ENCODE measurements at places on chromosomes 7 and 10. TPM values are rescaled to one million over a fixed set of nuclear protein-coding genes. Genes with fewer than 3 reads are reported as not detected.

NPC1L1 gene
- 0.04 TPM for total RNA-seq

DNA sequence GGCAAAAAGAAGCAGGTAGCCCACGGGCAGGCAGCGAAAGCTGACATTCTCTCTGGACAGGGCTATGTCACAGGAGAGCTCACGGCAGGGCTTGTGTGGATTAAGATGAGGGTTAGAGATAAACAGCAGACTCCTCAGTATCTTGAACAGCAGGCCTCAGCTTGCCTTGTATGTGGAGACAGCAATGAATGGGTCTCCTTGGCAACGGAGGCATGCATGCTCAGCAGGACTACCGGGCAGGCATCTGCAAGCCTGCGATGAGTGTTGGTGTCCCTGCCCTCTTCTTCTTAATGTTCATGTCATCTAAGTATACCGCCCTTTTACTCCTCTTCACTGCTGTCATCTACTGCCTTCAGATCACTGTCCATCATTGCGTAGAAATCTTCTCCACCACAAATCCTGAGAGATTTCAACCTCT, 81.9 kb upstream of the C1GALT1 start:
- no peak for DNase-seq

ACSM6 gene
- total RNA-seq, result not detected

- no peak for DNase-seq
These were observed 39.7 kb downstream of the ZNF33A start for GRCh38 chr10:38050212-38050611.

RSPH10B gene
- total RNA-seq, result not detected

AKR1D1 gene
- total RNA-seq, result not detected

GRCh38 chr7:19369182-19369581, 224.0 kb upstream of the FERD3L start:
- no peak for DNase-seq

- peak; percentile 46 for DNase-seq
These were observed 51.5 kb downstream of the ANKMY2 start for GRCh38 chr7:16594061-16594460.

ADRB1 gene
- 0.15 TPM for total RNA-seq

- DNase-seq, result peak; percentile 77
These were observed 20.3 kb upstream of the HYAL4 start for GRCh38 chr7:123824754-123825067.

- DNase-seq, result no peak
These were observed 65.1 kb upstream of the MPP7 start for GRCh38 chr10:28367929-28368484.

DNA sequence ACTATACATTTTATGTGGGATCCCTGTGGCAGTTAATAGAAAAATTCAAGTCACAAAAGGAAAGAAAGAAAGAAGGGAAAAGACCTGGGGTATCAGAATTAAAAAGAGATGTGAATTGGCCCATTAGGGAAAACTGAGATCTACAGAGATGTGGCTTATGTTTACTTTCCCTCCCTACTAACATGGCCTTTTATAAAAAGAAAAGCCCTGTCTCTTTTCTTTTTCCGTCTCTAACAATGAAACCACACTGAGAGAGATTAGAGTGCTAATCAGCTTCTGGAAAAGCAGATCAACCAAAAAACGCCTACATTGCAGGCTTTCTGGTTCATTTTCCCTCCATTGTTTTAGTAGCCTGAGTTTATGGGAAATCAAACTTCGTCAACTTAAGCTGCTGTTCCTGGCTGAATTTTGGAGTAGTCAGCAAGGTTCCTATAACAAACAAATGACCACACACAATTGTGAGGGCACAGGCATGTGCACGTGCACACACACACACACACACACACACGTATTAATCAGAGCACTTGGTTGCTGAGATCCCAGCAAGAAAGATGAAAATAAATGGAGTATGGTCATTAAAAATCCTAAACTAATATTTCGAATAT, 235.1 kb downstream of the SORCS1 start:
- no peak for DNase-seq

GRCh38 chr10:89348481-89348880, 20.7 kb downstream of the IFIT3 start:
- DNase-seq, result no peak

CCDC146 gene
- not detected for total RNA-seq

TMEM72 gene
- not detected for total RNA-seq

DNA sequence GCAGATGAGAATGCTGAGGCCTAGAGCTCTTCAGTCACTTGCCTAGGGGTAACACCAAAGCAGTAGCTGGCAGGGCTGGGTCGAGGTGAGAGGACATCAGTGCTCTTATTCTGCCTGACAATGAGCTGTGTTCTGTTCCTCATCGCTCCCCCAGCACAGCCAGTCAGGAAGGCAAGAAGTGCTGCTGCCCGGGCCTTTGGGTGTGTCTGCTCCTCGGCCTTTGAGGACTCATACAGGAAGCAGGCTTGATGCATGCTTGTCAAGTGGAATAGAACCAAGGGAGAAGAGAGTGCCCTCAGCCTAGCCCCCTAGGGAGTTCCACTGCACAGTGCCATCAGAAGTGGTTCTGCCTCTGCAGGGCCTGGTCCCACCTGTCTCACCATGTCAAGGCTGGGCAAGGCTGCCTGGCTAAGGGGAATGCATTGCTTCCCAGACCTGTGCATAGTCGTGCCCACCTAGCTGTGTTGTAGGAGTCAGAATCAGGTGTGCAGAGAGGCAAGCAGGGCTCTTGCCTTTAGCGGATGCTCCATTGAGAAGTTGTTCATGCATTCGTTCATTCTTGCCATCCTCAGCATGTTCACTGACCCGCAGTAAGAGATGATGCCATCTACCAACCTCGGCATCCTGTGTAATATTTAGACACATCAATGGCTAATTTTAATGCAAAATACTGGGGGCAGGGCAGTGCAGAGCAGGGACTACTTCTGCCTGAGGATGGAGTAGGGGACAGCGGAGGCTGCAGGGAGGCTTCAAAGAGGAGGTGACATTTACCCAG, 156.6 kb downstream of the RPS24 start:
- DNase-seq, result no peak

GRCh38 chr7:37698782-37699181, 15.2 kb downstream of the GPR141 start:
- no peak for DNase-seq

DNA sequence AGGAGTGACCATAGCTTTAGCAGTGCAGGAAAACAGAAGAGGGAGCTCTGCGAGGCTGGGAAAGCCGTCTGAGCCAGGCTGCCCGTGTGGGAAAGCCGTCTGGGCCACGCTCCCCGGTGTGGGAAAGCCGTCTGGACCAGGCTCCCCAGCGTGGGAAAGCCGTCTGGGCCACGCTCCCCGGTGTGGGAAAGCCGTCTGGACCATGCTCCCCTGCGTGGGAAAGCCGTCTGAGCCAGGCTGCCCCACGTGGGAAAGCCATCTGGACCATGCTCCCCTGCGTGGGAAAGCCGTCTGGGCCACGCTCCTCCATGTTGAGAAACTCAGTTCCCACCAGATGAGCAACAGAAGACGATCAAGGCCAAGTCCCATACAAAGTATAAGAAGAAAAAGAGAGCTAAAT, 101.8 kb downstream of the GALNT11 start:
- DNase-seq, result no peak

- DNase-seq, result no peak
These were observed 76.5 kb downstream of the INSYN2A start for GRCh38 chr10:127119936-127120335.

DNA sequence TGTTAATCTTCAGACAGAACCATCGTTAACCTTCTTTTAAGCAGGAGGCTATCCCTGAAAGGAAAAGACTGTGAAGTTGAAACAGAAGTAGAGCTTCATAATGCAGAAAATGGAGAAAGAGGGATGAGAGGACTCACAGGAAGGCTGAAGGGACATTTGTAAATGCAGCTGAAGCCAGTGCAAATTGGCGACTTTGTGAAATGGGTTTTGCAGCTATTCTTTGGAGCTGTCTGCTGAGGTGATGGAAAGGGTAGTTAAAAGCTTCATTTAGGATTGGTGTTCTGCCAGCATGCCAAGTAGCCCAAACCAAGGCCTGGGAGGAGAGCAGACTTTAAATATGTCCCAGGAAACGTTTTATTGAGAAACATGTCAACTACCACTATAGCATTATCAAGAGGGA, 122.7 kb downstream of the INSYN2A start:
- DNase-seq, result no peak

DNA sequence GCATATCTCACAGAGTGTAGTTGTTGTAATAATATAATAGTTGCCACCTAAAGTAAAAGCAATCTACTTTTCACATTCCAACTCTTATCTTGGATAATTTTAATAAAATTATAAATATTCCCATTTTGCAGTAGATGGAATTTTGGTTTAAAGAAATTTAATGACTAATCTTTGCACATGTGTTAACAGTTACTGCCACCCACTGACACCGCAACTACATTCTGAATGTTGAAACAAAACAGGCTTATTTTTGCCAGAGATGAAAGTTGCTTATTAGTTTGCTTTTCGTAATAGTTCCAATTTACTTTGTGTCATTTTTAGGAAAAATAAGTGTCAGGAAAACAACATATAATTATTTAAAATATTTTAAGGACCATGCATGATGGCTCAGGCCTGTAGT, 557.5 kb upstream of the PCDH15 start:
- no peak for DNase-seq

DNA sequence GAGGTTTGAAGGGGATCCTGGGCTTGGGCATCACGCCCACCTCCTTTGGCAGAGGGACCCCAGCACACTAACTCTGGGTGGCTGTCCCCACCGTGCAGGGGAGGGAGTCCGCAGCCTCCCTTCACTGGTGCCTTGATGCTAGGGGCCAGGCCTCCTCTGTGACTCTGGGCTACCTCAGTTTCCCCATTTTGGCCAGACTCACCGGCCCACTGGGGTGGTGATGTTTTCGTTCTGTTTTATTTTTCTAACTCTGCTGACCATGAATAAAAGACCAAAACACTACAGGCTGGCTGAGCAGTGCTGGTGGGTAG, 503 bp upstream of the TRIP6 start:
- no peak for DNase-seq

GRCh38 chr10:96714031-96714590, 6.2 kb downstream of the PIK3AP1 start:
- DNase-seq, result peak; percentile 37

GRCh38 chr7:156918635-156919034, 25.7 kb upstream of the LMBR1 start:
- no peak for DNase-seq

DNA sequence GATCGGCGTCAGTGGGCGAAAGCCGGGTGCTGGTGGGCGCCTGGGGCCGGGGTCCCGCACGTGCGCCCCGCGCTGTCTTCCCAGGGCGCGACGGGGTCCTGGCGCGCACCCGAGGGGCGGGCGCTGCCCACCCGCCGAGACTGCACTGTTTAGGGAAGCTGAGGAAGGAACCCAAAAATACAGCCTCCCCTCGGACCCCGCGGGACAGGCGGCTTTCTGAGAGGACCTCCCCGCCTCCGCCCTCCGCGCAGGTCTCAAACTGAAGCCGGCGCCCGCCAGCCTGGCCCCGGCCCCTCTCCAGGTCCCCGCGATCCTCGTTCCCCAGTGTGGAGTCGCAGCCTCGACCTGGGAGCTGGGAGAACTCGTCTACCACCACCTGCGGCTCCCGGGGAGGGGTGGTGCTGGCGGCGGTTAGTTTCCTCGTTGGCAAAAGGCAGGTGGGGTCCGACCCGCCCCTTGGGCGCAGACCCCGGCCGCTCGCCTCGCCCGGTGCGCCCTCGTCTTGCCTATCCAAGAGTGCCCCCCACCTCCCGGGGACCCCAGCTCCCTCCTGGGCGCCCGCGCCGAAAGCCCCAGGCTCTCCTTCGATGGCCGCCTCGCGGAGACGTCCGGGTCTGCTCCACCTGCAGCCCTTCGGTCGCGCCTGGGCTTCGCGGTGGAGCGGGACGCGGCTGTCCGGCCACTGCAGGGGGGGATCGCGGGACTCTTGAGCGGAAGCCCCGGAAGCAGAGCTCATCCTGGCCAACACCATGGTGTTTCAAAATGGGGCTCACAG, 1.1 kb downstream of the EGFR start:
- peak; percentile 35 for DNase-seq

GRCh38 chr10:116815641-116816415, 33.5 kb upstream of the ENO4 start:
- DNase-seq, result peak; percentile 28

KCNIP2 gene
- total RNA-seq, result 1.5 TPM

DNA sequence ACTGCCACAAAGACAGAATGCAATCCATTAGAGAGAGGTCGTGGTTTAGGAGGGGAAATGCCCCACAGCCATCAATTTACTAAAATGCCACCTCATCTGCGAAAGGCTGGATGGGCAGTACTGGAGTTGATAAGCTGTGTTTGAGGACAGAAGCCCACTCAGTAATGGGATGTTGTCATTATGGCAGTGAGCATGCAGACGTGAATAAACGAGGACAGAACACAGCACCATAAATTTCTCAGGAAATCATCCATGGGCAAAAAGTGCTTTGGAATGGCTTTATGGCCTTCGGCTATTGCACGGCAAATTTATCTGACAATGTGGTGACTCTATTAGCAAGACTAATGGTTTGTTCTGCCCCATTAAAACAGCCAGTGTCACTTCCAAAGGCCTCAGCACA, 15.9 kb upstream of the C10orf53 start:
- no peak for DNase-seq

CLDN3 gene
- 51.6 TPM for total RNA-seq

GRCh38 chr7:81903115-81903514, 133.3 kb upstream of the HGF start:
- peak; percentile 29 for DNase-seq

DNA sequence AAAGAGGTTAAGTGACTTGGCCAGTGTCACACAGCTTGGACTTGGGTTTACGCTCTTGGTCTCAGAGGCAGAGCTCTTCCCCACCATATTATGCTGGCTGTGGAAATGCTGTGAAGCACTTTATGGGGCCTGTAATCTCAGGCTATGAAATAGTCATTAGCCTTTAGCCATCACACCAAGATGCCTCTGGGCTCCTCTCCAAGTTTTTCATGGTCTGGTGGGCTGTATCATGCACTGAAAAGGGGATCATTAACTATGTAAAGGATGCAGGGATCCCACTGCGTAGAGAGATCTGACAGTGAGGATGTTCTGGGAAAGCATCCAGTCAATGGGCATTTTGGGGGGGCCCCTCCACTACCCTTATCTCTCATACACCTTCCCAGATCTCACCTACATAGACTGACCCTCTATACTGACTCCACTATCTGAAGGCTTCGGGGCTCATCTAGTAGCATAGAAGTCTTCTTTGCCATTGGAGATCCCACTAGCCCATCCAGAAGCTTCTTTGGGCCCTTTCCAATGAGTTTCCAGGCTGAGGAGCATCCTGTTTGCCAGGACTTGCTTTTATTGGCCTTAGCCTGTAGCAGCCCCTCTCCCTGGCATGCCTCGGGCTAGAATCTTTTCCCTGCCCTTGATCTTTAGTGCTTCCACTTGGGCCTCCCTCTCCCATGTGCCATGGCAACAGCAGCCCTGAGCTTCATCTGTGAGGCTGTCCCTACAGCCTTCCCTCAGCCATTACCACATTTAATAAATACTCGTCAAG, 19.6 kb downstream of the FRMPD2 start:
- DNase-seq, result no peak
